Stimulated activated naive CD8-positive, alpha-beta T cell treated with anti-CD3 and anti-CD28 coated beads, Interleukin-15, amount 100 ng/mL, for 72 hours (primary cell): ENCODE measurements at places on chromosomes 5 and 9.

DNA sequence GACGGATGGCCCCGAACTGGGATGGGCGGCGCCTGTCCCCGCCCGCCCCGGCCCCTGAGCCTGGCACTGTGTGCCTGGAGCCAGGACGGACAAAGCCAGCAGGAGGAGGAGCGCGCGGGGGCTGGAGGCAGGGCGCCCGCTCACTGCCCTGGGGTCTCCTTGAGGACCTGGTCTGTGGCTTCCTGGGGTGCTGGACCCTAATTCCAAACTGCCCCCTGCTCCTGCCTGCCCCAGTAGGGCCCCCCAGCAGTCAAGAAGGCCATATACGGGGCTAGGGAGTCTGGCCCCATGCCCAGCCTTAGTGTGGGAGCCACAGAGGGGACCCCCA, 29.2 kb upstream of the RXRA start:
- DNase-seq: no peak

- no peak for DNase-seq
These were observed 15.1 kb upstream of the PWWP2A start for GRCh38 chr5:160134332-160134731.

- DNase-seq: no peak
These were observed 73.7 kb upstream of the MTAP start for GRCh38 chr9:21728781-21729180.

- no peak for DNase-seq
These were observed 17.0 kb upstream of the LHFPL2 start for GRCh38 chr5:78665534-78665933.

DNA sequence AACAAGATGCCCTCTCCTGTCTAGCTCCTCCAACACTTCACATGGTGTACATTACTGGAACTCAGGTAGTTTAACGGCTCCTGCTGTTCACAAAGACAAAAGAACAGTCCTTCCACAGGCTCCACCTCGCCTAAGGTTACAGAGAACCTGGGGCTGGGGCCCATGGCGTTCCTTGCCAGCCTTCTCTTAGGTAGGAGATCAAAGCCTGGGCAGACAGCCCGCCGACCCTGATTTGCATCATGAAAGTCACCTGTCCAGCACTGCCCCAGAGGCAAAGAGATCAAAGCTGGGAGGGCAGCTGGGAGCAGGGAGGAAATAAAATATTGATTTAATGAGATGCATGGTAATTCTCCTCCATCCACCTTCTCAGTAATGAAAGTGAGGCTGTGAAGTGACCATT, 115.0 kb upstream of the SLIT3 start:
- DNase-seq: no peak

DNA sequence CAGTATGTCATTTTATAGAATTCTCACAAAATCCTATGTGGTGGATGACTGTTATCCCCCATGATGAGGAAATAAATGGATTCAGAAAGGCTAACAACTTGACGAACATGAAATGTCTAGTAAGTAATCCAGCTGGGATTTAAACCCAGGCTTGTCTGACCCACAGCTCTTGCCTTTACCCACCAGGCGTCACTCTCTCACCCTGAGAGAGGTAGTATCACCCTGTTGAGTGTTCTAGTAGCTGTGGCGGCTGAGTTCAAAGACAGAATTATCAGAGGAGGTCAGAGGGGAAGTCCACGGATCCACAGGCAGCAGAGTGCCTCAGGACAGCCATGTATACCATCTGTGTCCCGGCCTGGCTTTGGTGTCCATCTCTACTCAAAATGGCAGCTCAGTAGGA, 113.8 kb downstream of the ZNF462 start:
- no peak for DNase-seq

- no peak for DNase-seq
These were observed 40.5 kb downstream of the OLFM1 start for GRCh38 chr9:135127718-135128670.

GRCh38 chr5:170113522-170113900, 7.8 kb downstream of the FOXI1 start:
- no peak for DNase-seq

DNA sequence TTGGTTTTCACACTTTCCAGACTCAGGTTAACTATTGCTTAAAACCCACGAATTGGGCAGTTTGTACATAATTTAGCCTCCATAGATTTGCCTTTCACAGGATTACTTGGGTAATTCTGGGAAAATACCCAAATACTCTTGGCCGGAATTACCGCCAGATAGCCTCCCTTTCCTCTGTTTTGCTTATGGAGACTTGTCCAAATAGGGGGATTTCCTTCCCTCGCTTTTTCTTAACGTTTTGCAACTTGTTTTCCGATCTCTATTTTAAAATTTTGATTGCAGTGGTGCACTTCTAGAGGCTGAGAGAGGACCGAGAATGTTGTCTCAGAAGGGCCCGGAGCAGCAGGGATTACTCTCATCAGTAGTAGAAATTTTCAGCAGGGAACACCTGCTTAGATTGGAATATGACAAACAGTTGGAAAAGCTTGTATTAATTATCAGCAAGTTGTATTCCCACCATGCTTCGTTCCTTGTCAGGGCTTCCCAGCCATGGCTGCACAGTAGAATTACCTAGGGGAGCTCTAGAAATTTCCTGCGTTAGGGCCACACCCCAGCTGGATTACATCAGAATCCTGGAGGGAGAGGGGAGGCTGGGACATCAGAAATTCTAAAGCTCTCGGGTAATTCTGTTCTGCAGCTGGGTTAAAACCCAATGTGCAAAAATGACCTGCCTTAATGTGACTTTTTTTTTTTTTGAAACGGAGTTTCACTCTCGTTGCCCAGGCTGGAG, 329.1 kb downstream of the SH3GL2 start:
- no peak for DNase-seq

GRCh38 chr5:176733406-176734262, 76.7 kb upstream of the UNC5A start:
- no peak for DNase-seq

DNA sequence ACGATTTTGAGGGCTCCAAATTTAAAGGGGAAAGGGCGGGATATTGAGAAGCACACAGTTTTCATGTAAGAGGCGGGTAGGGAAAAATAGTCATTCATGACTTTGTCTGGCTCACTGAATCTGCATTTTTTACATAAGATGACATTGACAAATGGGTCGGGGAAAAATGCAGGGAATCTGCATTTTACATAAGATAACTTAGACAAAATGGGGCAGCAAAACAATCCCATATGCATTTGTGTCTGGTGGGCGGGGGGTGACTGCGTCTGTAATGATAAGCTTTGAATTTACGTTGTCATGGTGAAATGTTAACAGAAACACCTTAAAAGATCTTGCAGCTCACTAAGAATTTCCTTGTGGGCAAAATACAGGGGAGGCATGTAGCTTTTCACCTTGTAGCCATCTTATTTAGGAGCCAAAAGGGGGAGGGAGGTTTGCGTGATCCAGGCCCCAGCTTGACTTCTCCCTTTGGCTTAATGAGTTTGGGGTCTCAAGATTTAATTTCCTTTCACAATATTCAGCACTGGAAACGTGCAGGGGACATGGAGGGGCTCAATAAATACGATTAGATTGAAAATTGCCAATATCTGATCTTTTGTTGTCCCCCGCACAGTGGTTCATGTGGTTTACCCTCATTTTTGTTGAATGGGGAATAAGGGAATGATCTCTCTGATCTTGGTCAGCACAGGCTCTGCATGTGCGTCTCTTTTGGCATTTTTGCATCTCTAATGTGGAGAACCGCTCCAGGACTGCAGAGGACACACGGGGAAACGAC, 41.1 kb upstream of the GADD45G start:
- no peak for DNase-seq

- DNase-seq: no peak
These were observed 1941.6 kb upstream of the C9orf72 start for GRCh38 chr9:29514862-29515261.

DNA sequence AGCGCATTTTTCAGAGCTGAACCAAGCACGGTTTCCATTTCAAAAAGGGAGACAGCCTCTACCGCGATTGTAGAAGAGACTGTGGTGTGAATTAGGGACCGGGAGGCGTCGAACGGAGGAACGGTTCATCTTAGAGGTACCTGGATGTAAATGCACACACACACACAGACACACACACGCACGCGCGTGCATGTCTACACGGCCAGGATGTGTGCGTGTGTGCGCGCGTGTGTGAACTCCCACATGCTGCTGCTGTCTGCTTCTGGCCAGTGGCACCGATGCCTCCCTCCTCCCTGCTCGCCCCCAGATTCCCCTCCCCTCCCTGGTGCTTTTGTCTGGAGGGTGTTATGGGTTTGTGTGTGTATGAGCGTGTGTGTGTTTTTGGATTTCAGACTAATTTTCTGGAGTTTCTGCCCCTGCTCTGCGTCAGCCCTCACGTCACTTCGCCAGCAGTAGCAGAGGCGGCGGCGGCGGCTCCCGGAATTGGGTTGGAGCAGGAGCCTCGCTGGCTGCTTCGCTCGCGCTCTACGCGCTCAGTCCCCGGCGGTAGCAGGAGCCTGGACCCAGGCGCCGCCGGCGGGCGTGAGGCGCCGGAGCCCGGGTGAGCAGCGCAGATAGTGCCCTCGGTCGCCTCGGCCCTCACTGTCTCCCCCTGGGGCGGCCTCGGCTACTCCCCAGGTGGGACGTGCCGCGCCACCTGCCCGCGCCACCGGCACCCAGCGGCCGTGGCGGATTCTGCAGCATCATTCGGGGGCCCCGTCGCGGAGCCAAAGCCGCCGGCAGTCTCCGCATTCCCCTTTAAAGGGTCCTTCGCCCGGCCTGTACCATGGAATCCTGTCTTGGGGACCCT, at the start of gene NTRK2:
NTRK2 (plus strand) TSS at position 442 of the 850 bp plus-strand sequence. CDS start 1,020 bp downstream, outside the sequence.
- DNase-seq: peak; percentile 12

DNA sequence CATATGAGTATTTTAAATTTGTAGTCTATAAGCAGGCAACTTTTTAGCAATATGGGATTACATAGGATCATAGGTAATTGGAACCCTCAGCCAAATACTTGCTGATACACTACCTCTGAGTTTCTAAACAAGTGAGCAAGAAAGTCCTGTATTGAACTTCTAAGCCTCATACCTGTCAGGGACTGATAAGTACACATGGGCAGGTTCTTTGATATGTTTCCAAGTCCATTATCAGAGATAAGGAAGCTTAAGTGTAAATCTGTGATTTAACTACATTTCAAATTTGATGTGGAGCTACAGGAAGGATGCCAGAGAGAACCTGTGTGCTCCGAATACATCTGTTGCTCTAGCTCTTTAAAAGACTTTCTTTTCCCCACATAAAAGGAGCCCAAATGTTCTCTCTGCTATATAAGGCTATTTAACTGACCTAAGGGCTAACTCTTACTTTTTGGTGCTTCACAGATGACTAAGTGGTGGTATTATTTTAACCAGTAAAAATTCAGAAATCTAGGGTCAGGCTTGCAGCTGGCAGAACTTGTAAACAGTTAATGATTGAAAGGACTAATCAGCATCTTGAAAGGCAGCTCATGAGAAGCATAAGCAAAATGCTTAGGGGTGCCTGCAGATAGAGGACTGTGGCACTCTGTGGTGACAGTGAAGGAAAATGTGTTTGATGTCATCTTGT, 228.6 kb downstream of the NR3C1 start:
- no peak for DNase-seq

DNA sequence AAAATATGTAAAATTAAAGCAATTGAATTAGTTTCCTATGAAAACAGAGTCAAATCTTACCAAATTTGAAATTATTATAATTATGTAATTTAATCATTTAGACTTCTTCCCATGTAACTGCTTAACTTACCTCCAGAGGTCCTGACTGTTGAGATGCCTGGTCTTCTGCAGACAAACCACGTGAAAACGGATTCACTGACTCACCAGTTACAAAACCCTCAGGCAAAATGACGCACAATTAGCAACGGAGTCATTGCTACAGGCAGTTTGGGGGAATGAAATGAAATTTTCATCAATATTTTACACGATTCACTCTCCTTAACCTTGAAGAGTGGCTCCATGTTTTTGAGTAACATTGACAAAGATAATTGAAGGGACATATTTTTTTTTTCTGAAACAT, 460.8 kb downstream of the MTRR start:
- no peak for DNase-seq

GRCh38 chr9:121682926-121683515, 31.6 kb downstream of the DAB2IP start:
- no peak for DNase-seq

- DNase-seq: no peak
These were observed 6.9 kb upstream of the EXOC3 start for GRCh38 chr5:435961-436640.

GRCh38 chr9:95966306-95966705, 90.8 kb downstream of the ERCC6L2 start:
- DNase-seq: no peak

- DNase-seq: no peak
These were observed 33.2 kb downstream of the DIAPH1 start for GRCh38 chr5:141585594-141585993.

DNA sequence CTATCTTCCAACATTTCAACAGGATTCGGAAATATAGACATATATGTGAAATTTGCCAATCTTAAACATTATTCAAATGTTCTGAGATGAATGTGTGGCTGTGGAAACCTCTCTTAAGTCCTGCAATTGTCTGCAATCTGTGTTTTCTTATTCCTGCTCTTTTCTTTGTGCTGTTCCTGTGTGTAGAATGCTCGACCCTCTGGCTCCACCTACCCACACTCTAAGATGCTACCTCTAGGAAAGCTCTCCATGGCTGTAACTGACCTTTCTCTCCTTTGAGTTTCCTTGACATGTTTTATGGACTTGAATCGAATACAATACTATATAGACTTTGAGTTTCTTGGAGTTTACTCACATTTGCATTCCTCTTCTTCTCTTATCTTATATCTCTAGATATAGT, 120.6 kb upstream of the ASTN2 start:
- no peak for DNase-seq

GRCh38 chr5:150778517-150779396, at the start of gene SMIM3:
SMIM3 (plus strand) TSS chr5:150778757; CDS start chr5:150795441, 16,684 bp downstream.
- peak; percentile 69 for DNase-seq

DNA sequence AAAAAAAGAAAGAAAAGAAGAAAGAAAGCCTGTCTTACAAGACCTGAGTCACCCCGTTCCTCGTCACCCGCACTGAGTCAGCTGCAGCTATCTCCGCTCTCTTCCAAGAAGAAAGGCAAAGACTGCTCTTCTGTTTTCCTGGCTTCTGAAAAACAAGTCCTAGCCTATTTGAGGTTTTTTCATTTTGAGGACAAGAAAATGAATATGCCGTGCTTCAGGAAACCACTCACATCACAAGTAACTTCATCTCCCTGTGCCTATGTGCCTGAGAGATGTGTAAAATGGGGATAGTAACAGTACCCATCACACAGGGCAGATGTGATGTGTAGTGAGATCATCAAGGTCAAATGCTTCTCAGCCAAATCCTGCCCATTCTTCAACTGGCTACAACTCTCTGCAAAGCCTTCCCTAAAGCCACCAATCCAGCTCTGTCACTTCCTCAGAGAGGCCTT, 78.4 kb downstream of the GLDC start:
- DNase-seq: no peak

DNA sequence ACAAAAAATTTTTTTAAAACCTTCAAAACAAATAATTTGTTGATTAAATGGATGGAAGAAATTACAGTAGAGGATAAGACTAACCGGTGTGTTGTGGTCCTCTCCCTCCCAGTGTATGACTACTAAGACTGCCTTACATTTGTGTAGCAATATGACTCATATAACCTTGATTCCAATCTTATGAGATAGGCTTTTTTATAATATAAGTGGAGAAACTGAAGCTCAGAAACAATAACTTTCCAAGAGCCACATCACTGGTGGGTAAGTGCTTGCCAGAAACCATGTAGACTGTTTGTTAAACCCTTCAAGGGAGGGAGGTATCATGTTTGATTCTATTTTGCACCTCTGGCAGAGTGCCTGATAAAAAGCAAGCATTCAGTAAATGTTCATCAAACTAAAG, 47.5 kb downstream of the NLN start:
- no peak for DNase-seq
